ENCODE measurements at places on chromosomes 4 and X. TPM values are rescaled to one million over a fixed set of nuclear protein-coding genes. Genes with fewer than 3 reads are reported as not detected.

EREG gene
- total RNA-seq: not detected

BTK gene
- total RNA-seq: 0.48 TPM

GDPD2 gene
- 0.09 TPM for total RNA-seq

RASSF6 gene
- not detected for total RNA-seq

BEND2 gene
- total RNA-seq: not detected

GRCh38 chr4:187294861-187295260 is 571.2 kb upstream of the FAT1 start:
- no peak for DNase-seq
- H3K27ac ChIP-seq: no peak overlapping the region
- no peaks in the 10 kb centered on the region for H3K36me3 ChIP-seq
- no peaks in the 10 kb centered on the region for H3K27me3 ChIP-seq

GRCh38 chrX:105725228-105725627 is 97.1 kb upstream of the NRK start:
- H3K4me1 ChIP-seq: no peaks in the 10 kb centered on the region
- no peak overlapping the region for H3K4me3 ChIP-seq
- H3K36me3 ChIP-seq: no peaks in the 10 kb centered on the region
- H3K27ac ChIP-seq: no peak overlapping the region
- no peak for DNase-seq

DNA sequence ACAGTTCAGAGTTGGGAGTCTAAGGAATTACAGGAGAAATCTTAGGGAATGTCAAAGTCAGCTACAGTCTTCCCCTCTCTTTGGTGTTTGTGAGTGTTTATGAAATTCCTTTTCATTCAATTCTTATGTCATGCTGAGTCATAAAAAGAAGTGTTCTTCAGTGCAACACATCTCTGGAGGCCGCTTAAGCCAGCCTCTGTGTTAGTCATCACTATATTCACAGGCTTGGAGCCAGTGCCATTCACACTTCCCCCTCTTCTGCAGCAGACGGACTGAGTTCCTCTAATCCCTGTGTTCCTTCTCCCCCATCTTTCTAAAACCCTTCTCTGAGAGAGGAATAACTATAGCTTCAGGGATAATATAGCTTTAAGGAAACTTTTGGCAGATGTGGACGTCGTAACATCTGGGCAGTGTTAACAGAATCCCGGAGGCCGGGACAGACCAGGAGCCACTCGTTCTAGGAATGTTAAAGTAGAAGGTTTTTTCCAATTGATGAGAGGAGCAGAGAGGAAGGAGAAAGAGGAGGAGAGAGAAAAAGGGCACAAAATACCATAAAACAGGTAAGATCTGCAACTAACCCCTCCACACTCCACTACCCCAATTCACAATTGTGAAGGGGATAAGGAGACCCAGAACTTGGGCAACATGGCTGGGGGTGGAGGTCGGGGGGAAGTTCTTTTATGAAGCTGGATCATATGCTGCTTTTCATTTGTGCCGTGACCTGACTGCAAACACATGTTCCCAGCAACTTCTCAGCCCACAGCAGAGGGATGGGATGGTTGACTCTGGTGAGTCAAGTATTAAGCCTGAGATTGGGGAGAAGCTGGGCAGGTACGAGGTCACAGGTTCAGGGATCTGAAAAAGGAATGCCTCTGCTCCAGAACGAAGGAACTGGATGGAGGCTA is at the start of gene SRPX2:
TSS of gene SRPX2 (plus strand) at position 244 of the 905 bp plus-strand sequence. CDS start 2,124 bp downstream, outside the sequence.
- DNase-seq: no peak
- no peak within 1 kb of the TSS for H3K27ac ChIP-seq

- no peaks in the 10 kb centered on the region for H3K36me3 ChIP-seq
- no peak overlapping the region for H3K27ac ChIP-seq
- no peaks in the 10 kb centered on the region for H3K4me1 ChIP-seq
- DNase-seq: no peak
- no peak overlapping the region for H3K4me3 ChIP-seq
- H3K27me3 ChIP-seq: no peaks in the 10 kb centered on the region
Measured at GRCh38 chr4:177006331-177006730, 213.6 kb upstream of the VEGFC start.

DNA sequence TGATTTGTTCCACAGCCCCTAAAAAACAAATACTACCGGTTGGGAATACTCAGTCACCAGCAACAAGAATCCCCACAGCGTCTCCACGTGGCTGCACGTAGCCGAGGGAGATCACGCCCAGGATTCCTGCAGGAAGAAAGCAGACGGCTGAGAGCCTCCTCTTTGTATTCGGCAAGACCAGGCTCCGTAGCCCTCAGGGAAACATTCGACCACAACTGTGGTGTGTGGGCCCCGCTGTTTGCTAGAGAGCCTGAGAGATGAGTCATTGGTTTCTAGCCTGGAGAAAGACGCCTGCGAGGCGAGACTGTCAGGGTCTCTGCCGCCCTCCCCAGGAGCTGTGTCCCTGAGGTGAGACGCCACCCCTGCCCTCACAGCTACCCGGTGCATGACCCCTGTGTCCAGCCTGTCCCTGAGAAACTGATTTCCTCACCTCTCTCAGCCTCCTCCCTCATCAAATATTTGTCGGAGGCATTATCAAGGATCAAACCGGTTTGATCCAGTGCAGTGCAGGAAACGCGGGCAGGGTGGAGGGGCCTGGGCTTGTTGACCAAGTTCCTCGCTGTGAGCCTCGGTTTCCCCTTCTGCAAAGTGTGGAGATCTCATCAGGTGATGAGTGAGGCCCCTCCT is 4.7 kb upstream of the S100P start:
- peaks cover 65% of the 10 kb centered on the region for H3K4me1 ChIP-seq
- H3K36me3 ChIP-seq: no peaks in the 10 kb centered on the region
- DNase-seq: peak; percentile 90
- H3K4me3 ChIP-seq: peak overlapping the region; percentile 57
- H3K27me3 ChIP-seq: no peaks in the 10 kb centered on the region
- peak overlapping the region; percentile 72 for H3K27ac ChIP-seq

DNA sequence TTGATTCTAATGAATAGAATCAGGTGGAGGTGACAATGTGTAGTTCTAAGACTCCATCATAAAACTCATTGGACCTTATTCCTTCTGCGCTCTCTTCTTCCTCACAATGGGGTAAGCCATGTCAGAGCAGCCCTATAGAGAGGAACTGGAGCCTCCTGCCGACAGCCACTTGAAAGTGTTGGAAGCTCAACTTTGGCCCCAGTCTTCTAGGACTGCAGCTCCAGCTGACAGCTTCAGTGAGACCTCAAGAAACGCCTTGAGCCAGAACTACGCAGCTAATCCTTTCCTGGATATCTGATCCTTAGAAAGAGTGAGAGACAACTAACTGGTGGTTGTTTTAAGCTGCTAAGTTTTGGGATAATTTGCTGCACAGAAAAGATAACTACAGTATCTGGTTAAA is 22.1 kb upstream of the ADH7 start:
- no peaks in the 10 kb centered on the region for H3K27me3 ChIP-seq
- no peaks in the 10 kb centered on the region for H3K4me1 ChIP-seq
- no peak overlapping the region for H3K4me3 ChIP-seq
- no peaks in the 10 kb centered on the region for H3K36me3 ChIP-seq
- no peak for DNase-seq

DNA sequence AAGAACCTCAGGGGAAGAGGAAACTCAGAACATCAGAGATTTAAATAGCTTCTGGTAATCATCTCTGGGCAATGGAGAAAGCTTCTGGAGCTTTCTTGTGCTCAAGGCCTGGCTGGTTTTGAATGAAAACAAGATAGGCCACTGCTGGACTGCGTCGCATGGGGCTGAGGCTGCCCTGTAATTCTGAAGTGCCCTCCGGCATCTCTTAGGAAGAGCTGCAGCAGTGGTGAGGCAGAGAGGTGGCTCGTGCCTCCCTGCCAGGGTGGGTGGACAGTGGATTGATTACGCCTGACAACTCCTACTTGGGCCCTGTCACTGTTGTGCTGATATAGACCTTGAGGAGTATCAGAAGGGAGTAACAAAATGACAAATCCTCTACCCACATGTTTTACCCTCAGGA is 279.7 kb downstream of the NR3C2 start:
- no peak for DNase-seq
- H3K4me3 ChIP-seq: no peak overlapping the region
- no peaks in the 10 kb centered on the region for H3K27me3 ChIP-seq

GRCh38 chr4:176671532-176671931 is 121.2 kb downstream of the VEGFC start:
- H3K36me3 ChIP-seq: no peaks in the 10 kb centered on the region
- no peaks in the 10 kb centered on the region for H3K4me1 ChIP-seq
- no peak for DNase-seq
- no peaks in the 10 kb centered on the region for H3K27me3 ChIP-seq
- H3K27ac ChIP-seq: no peak overlapping the region

GRCh38 chrX:40552768-40553167 is 28.0 kb upstream of the ATP6AP2 start:
- H3K27ac ChIP-seq: no peak overlapping the region
- H3K36me3 ChIP-seq: no peaks in the 10 kb centered on the region
- H3K27me3 ChIP-seq: no peaks in the 10 kb centered on the region
- no peaks in the 10 kb centered on the region for H3K4me1 ChIP-seq
- no peak overlapping the region for H3K4me3 ChIP-seq

- no peaks in the 10 kb centered on the region for H3K27me3 ChIP-seq
- no peak overlapping the region for H3K27ac ChIP-seq
- no peaks in the 10 kb centered on the region for H3K4me1 ChIP-seq
- H3K36me3 ChIP-seq: no peaks in the 10 kb centered on the region
- no peak overlapping the region for H3K4me3 ChIP-seq
- DNase-seq: no peak
Measured at GRCh38 chr4:72970756-72971155, 98.8 kb downstream of the COX18 start.

DNA sequence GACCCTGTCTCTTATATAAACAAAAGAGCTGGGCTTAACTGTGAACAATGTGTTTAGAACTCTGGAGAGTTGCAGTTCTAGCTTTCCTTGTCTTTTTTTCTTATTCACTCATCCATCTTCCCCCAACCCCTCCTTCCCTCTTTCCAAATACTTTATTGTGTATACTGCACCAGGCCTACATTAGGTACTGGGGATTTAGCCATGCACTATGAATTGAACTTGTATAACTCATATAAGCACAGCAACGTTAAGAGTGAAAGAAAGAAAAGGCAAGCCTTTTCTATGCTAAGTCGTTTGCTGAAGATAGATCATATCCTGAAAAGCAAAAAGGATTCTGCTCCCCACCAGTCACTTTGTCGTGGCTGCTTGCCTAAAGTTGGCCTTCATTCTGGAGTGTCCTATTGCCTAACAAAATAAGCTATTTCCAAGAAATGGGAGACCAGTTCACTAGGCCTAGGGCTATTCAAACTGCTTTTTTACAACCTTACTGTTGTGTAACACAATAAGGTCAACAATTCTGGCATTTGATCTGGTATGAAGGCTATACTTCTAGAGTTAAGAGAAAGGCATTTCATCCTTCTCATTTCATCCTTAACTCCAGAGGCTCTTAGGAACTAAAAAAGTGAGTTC is 32.2 kb downstream of the CCNI start:
- no peak overlapping the region for H3K4me3 ChIP-seq
- DNase-seq: no peak
- no peaks in the 10 kb centered on the region for H3K27me3 ChIP-seq
- H3K4me1 ChIP-seq: peaks cover 4% of the 10 kb centered on the region

DNA sequence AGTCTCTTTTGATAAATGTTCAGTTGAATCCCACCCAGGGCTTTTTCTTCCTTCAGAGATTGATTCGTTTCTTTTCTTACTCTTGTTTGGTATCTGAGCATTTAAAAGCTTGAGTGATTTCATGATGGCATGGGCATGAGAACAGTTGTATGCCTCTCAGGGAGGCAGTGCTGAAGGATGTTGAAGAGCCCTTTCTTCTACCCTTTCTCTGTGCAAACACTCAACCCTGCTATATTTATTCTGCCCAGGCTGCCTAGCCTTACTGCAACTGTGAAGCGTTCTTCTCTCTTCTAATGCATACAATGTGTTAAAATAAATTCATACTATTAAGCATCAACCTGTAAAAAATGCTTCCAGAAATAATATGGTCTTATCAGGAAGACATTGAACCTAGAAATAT is 367.6 kb upstream of the LCORL start:
- no peak for DNase-seq
- H3K36me3 ChIP-seq: no peaks in the 10 kb centered on the region
